ENCODE measurements at places on chromosomes 12 and 14.

DNA sequence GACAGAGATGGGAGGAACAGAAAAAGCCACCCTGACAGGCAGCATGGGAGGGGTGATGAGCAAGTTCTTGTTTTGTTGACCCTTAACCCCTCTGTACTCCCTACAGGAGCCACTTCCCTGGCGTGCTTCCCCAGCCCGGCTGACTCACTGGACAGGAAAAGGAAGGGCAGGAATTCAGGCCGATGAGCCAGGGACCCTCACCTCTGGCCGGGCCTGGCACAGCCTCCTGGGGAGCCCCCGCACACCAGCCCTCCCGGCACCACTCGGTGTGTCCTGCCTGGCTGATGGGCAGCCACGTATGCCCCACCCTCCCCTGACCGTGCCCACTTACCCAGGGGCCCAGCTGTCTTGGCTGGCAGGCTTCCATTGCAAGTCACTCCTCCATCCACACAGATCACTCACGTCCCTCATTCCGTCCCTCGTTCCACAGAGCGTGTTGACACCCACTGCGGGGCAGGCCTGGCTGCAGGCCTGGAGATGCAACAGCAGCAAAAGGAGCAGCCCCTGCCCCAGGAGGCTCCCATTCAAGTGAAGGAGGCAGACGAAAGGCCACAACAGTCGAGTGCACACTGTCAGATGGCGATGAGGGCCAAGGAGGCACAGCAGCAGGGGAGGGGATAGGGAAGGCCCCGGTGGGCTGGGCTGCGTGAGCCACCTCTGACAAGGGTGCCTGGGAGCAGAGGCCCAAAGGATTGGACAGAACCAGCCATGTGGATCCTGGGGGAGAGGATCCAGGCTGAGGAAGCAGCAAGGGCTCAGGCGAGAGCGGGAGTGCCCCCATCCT is 19.7 kb upstream of the CD9 start:
- peak; percentile 70 for DNase-seq

DNA sequence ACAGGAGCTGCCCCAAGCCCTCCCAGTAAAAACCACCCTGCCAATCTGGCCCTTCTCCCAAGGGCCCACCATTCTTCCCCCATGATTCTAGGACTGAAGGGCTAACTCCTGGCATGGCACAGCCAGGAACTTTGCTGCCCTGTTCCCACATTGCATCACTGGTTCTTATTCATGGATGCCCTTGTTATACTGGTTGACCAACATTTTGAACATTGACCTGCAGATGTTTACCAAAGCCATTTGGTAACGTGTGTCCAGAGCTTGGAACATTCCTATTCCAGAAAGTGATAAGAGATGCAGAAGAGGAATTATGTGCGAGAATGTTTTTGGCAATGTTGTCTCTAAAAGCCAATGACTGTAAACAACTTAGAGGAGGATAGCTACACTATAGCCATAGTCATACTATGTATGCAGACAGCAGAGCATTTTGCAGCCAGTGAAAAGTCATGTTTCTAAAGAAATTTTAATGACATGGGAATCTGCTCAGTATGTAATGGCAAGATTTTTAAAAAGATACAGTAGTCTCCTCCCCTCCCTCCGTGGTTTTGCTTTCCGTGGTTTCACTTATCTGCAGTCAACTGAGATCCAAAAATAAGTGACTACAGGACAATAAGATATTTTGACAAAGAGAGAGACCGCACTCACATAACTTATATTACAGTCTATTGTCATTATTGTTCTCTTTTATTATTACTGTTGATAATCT is 108.8 kb downstream of the DAAM1 start:
- no peak for DNase-seq

DNA sequence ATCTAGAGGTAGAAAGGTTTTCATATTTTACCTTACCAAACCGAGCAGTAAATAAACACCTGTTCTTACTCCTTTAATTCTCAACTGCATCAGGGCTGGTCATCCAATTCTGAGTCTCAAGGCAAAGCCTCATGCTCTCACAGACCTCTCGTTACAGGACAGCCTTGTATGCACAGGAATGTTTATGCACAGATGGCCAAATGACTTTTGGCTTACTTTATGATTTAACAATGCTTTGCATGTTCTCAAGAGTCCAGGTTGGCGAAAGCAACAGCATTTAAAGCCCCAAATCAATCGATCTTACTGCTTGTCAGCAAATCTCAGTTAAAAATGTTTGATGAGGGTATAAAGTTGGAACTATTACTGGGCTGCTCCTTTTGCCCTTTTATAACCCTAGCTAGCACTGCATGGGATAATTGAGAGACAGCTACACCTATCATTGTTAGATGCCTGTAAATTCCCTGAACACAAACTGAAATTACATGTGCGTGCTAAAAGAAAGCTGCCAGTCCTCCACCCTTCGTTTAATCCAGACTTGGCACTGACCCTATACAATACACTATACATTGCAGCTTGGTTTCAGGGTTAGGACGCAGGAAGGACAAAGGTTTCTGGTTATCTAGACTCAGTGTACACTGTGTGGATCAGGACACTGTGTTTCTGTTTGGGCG is 63.6 kb downstream of the TMCC3 start:
- DNase-seq: no peak

DNA sequence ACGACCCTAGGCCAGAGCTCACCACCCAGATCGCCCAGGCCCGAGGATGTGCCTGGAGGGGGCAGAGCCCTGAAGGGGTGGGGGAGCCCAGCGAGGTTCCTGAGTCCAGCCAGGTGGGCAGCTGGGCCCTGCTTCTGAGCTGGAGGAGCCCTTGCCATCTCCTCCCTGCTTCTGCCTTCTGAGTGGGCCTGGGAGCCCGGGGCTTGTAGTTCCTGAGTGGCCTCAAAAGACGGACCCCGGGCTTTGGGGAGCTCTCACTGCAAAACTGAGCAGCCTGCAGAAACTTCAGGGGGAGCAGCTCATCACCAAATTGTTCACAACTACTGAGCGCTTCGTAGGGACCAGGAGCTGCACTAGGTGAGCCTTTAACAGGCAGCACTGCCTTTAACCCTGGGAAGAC is 112.1 kb downstream of the NCOR2 start:
- DNase-seq: no peak

DNA sequence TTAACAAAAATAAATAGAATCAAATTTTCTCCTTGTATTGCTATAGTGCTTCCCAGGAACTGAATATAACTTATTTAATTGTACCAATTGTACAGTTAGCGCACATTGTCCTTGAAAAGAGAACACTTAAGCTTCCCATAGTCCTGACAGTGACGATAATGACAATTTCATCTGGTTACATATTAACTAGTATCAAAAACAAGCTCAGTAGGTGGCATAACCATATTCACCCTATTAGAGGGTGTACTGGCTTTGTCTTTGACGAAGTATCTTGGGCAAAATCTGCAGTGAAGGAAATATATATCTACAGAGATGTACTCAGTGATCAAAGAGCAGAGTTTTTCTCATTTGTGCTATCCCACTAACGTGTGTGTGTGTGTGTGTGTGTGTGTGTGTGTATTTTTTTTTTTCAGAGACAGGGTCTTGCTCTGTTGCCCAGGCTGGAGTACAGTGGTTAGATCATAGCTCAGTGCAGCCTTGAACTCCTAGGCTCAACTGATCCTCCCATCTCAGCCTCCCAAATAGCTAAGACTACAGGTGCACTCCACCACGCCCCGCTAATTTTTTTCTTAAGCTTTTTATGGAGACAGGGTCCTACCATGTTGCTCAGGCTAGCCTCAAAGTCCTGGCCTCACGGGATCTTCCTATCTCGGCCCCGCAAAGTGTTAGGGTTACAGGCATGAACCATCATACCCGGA is 4.9 kb upstream of the A2M start:
- DNase-seq: no peak

- peak; percentile 80 for DNase-seq
Observed at GRCh38 chr12:9897535-9897934, 16.2 kb downstream of the KLRF2 start.

DNA sequence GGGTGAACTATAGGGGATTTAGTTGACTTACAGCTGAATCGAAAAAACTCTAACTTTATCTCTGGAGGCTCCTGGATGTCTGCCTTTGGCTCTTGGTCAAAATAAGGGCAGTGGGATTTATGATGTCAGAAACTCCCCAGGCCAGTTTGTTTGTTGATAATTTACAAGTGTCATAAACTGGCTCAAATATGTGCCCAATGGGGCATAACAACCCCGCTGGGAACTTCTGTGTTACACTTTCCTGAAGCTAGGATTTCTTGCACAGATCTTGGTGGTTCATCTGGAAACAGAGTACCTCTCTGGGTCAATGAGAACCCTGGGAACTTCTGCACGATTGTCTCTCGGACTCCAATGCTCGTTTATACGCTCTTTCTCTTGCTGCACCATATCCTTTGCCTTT is 58.7 kb upstream of the MUCL1 start:
- DNase-seq: no peak

DNA sequence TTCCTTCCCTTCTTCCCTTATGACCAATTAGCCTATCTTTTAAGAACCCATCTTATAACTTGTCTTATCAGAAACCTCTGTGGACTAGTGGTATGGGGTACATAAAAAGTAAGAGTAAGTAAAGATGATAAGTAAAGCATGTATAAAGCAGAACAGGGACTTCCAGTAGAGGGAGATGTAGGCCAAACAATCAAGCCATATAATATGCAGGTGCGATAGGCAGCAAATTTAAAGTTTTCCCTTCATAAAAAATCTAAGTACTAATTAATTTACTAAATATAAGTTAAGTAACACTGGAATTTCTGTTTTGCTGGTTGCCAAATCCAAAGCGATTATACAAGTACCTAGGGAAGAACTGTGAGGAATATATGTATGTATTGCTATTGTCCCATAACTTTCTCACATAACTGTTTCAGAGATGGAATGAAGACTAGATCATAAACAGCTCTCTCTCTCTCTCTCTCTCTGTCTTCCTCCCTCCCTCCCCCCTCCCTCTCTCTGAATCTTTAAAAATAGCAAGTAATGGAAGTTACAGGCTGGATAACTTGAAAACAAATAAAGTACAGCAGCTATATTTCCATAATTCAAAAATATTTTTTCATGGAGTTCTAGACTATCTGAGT is 25.7 kb downstream of the METTL25 start:
- DNase-seq: peak; percentile 51

- DNase-seq: peak; percentile 19
Observed at GRCh38 chr12:18955594-18955993, 173.9 kb upstream of the PLEKHA5 start.

DNA sequence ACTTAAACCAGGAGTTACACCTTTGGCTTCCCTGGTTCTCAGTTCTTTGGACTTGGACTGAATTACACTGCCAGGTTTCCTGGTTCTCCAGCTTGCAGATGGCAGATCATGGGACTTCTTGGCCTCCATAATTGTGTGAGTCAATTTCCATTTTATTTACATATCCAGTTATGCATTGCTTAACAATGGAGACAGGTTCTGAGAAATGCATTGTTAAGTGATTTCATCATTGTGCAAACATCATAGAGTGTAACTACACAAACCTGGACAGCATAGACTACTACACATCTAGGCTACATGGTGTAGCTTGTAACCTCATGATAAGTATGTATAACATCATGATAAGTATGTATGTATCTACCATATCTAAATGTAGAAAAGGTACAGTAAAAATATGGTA is 276.1 kb upstream of the BTG1 start:
- DNase-seq: peak; percentile 98

DNA sequence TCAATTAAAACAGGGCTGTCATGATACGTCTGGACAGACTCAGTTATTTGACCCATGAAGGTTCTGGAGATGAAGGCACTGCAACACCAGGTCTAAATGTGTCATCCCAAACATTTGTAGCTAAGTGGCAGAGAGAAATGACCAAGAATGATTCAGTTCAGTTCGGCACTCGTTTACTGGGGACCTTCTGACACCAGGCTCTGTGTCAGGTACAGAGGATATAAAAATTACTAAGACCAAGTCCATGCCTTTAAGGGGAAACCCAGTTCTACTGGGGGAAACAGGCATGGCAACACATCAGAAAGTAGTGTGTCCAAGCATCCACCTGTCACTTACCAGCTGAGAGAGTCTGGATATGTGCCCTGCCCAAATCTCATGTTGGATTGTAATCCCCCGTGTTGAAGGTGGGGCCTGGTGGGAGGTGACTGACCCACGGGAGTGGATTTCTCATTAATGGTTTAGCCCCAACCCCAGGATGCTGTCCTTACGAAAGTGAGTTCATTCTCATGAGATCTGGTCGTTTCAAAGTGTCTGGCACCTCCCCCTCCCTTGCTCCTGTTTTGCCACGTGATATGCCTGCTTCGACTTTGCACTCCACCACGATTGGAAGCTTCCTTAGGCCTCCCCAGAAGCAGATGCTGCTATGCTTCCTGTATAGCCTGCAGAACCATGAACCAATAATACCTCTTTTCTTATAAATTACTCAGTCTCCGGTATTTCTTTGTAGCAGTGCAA is 41.9 kb upstream of the BCL2L14 start:
- no peak for DNase-seq

DNA sequence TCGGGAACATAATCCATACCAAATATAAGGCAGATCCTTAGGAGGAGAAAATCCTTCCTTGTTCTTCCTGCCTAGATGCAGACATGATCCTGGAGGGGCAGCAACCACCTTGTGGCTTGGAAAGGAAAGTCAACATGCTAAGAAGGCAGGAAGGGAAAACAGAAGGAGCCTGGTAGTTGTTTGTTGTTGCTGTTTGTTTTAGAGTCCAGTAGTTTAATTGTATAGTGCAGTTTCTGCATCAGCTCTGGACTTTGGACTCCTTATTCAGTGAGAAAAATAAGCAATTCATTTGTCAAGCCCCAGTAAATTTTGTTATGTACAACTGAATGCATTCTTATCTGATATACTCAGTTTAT is 45.7 kb upstream of the APPL2 start:
- no peak for DNase-seq

DNA sequence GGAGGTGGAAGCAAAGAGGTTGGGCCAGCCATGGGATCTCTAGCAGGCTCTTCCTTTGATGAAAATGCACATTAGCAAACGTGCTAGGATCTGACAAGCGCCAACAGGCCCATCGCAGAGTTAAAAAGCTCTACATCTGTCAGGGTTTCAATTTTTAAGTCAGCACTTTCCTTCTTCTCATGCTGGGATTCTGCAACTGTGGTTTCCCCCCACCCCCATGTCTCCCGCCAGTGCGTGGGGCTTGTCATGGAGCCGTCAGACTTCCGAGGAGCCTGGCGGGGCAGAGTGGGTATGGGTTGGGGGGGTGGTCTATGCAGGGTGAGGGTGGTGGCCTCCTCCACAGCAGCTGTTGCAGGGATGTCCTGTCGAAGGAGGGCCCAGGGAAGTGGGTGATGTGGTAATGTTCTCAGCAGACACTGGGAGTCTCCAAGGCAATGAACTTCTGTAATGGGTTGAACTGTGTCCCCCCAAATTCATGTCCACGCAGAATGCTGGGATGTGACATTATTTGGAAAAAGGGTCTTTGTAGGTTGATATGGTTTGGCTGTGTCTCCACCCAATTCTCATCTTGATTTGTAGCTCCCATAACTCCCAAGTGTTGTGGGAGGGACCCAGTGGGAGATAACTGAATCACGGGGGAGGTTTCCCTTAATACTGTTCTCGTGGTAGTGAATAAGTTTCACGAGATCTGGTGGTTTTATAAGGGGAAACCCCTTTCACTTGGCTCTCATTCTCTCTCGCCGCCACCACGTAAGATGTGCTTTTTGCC is 115.2 kb upstream of the MAP1LC3B2 start:
- peak; percentile 65 for DNase-seq

All from bronchial epithelial cell (primary cell).